GM04504 (cell line): ENCODE measurements at places on chromosomes 6 and 20.
A peak's percentile ranks its signal among the peaks of the same experiment; 100 is the strongest.

DNA sequence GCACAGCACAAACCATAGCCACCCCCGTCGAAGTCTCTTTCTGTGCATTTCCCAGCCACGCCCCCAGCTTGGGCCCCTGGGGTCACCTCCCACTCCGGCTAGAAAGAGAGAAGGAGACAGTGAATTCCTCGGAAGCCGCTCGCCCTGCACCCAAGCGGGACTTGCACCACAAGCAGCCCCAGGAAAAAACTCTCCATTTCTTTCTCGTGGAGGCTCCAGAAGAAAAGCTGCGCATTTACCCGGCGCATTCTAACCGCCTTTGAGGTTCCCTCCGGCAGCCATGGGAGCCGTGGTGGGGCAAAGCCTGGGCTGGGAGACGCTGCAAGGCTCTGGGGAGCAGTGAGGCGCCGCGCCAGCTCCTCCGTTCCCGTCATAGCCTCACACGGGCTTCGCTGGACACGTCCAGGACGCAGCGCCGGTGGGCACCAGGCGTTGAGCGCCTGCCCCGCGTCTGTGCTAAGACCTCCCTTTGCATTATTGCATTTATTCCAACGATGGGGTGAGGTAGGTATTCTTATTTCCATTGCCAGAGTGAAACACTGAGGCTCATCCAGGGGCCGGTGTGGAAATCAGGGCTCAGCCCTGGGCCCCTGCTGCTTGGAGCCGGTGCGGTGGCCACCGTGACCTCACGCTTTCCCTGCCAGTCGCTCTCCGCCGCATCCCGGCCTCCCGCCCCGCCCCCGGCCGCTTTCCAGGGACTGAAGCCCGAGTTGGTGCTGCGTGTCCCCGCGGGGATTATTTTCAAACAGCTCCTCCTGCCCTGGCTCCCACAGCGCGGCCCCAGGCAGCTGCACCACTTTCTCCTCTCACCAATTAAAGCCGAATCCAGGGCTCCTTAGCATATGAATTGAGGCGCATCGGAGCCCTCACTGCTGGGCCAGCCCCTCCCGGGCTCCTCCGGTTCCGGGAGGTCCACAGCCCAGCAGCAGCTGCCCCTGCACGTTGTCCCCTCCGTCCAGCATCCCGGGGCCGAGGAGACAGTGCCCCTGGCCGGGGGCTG is 148.3 kb upstream of the AFDN start:
- DNase-seq, result no peak

GRCh38 chr6:132399376-132400074 is 1.8 kb downstream of the MOXD1 start:
- DNase-seq, result peak; percentile 51

GRCh38 chr6:115681978-115682775 is 378.5 kb downstream of the FRK start:
- no peak for DNase-seq

GRCh38 chr6:36657942-36658544 is 20.5 kb upstream of the CDKN1A start:
- peak; percentile 60 for DNase-seq

DNA sequence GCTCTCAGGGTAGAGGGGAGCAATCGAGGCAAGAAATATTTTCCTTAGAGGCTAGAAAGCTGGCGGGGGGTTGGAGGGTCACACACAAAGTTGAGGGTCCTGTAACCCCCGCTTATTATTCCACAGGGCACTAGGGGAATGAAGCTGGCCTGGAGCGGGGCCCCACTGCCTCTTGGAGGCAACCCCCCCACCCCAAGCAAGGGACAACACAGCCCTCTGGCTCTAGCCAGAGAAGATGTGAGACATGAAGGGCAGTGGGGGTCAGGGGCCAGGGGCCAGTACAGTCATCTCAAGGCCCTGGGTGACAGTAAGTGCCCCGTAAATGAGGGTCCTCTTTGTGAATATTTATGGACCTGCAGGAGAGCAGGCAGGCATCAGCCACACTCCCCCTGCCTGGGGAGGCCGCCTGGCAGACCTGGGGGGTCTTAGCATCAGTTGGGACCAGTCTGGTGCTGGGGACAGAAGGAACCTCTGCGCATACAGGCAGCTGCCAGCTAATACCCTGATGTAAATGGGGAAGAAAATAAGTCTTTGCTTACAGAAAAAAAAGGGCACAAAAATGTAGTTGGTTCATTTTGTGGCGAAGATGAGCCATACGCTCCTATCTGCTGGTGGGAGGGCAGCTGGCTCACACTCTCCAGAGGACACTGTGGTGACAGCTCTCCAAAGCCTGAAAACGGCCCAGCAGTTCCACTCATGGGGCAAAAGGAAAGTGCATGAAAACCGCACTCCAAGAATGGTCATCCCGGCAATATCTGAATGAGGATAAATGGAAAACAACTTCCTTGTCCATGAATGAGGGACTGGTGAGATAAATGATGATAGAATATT is 21.9 kb downstream of the SPATA2 start:
- no peak for DNase-seq

DNA sequence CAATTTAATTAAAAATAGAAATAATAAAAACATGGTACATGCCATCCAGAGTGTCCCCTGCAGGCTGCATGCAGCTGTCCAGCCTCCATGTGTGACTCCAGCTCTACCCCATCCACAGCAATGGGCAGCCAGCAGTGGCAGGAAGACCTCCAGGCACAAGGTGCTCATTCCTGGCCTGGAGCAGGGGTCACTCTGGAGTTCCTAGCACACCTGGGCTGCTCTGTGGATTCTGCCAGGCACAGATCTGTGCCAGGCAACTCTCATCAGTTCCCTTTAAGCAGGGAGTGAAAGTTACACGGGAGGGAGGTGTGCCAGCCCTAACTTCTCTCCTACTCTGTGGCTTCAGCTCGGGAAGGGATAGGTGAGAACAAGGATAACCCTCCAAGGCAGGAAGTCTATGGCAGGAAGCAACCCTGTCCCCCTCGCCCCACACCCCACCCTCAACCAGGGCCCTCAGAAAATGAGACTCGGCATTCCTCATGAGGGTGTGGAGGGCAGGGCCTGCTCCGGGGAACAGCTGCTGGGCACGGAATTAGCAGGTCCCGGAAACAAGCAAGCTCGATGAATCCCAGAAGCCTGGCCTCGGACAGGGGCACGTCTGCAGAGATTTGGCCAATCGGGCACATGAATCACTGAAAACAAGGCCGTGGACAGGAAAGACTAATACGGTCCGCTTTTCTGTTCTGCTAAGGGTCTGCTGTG is 10.0 kb downstream of the JPH2 start:
- DNase-seq, result no peak
